ENCODE measurements at places on chromosomes 4 and X.
A peak's percentile ranks its signal among the peaks of the same experiment; 100 is the strongest.

- no peak for DNase-seq
Measured at GRCh38 chr4:107991945-107992630, 2.4 kb downstream of the HADH start.

- peak; percentile 78 for DNase-seq
Measured at GRCh38 chr4:95165926-95166524, 382.7 kb downstream of the UNC5C start.

DNA sequence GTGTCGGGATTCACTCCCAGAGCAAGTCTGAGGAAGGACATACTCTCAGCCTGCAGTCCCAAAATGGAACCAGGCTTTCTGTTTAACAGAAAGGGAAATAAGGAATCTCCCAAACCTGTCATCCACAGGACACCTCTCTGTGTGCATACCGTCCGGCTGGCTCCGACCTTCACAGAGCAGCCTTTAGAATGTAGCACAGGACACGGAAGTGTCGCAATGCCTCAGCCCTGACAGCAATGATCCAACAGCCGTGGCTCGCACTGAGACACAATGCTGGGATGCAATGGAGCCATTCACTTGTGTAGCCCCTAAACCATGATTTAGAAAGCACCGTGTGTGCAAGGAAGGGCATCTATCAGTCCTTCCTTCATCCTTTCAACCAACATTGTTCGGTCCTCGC is 15.5 kb upstream of the HELT start:
- no peak for DNase-seq

DNA sequence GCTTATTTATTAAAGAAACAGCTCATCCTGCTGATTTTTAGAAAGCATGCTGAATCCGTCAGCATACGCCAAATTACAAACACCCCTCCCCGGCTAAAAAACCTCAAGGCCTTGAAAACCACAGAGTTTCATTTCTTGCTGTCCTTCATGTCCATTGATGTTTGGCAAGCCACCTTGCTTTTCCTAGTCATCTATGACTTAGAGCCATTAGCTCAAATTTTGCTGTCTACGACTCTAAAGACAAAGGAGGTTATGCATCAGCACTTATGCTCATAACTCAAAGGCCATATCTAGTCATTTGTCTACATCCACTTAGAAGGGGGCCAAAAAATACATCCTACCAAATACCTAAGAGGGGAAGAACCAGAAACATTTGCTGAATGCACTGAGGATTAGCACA is 925.1 kb downstream of the PCDH7 start:
- no peak for DNase-seq

- no peak for DNase-seq
Measured at GRCh38 chrX:150615356-150615755, 46.9 kb downstream of the MTM1 start.

DNA sequence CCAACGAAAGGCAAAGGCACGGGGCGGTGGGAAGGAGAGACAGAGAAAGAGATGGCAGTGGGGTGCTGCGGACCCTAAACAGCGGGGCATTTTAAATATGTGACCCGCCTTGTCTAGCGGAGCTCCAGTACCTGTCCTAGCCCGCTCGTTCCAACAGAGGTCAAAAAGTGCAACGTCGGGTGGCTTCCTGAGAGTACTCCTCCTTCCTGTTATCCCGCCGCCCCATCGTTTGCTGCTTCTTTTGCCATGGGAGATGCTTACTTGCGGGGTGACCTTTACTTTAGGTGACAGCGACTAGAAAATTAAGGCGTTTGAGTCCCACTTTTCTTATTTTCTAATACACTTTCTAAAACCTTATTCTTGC is 735 bp downstream of the NRK start:
- no peak for DNase-seq

DNA sequence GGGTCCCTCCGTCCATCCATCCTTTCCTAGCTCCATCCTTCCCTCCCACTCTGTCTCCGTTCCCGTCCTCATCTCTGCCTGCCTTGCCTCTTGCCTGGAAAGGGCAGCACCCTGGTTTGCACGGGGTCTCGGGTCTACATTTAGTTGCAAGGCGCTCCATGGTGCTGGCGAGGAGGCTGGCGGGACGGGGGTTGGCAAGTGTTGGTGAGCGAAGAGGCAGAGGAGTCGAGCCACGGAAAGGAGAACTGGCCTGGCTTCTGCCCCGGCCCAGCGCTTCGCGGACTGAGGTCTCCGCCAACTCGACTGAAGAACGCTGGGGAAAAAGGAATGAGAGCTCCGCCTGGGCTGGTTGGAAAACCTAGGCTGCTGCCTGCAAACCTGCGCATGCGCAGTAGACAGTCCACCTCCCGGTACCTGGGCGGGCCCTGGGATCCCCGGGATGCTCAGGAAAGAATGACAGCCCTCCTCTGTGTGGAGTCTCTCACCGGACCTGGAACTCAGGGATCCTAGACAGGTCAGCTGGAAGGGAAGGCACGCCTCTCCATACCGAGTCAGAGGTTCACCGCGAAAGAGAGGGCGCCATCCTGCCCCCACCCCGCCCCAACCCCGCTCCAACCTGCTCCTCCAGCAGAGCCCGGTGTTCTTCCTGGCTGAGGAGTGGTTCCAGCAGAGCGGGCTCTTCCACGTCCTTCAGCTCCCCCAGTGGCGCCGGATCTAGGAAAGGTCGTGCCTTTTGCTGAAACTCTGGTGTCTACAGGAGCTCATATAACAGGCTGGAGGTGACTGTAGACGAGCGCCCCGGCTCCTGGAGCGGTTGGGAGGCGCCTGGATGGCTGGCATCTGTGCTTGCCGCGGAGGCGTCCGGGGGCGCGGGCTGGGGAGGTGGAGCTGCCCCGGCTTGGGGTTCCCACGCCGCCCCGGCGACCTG is 6.0 kb downstream of the FRG2 start:
- no peak for DNase-seq

- DNase-seq: no peak
Measured at GRCh38 chr4:73036123-73036522, 33.4 kb downstream of the COX18 start.

- no peak for DNase-seq
Measured at GRCh38 chrX:77167993-77168392, 279.2 kb upstream of the FGF16 start.

DNA sequence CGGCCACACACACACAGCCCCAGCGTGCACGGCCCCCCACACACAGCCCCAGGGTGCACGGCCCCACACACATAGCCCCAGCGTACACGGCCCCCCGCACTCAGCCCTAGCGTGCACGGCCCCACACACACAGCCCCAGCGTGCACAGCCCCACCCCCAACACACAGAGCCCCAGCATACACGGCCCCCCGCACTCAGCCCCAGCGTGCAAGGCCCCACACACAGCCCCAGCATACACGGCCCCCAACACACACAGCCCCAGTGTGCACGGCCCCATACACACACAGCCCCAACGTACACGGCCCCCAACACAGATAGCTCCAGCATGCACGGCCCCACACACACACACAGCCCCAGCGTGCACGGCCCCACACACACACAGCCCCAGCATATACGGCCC is 17.6 kb downstream of the GAK start:
- DNase-seq: no peak

- DNase-seq: no peak
Measured at GRCh38 chr4:15291122-15291521, 136.7 kb upstream of the C1QTNF7 start.

DNA sequence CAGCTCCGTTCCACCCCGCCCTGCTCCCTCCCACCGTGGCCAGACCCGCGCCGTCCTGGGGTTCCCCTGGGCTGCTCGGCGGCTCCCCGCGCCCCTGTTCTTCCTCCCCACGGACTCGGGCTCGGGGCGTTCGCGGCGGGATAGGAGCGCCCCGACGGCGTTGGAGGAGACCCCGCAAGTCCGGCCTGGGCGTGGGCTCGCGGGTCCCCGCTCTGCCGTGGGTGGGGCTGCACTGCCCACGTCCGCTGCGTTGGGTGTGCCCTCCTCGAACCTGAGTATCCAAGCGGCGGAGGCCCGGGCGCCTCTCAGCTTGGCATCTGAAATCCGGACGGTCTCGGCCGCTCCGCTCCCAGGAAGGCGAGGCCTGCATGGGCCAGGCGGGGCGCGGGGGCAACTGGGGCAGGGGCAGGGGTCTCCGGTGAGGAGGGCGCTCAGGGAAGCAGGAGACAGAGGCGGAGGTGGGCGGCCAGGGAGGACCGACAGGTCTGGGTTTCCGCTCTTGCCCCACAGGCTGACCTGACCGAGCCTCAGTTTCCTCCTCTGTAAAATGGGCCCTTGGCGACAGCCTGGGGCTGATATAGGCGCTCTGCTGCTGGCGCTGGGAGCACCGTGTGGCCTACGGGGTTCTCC is 12.0 kb upstream of the NAT8L start:
- DNase-seq: no peak

DNA sequence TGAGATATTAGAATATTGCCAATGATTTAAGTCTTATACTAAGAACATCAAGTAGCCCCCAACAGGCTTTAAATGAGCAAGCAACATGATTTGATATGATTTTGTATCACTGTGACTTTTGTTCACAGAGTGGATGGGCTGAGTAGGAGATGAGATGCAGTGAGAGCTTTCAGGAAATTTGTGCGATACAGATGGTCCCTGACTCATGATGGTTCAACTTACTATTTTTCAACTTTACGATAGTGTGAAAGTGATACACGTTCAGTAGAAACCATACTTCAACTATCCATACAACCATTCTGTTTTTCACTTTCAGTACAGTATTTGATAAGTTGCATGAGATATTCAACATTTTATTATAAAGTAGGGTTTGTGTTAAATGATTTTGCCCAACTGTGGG is 78.7 kb upstream of the NWD2 start:
- no peak for DNase-seq

DNA sequence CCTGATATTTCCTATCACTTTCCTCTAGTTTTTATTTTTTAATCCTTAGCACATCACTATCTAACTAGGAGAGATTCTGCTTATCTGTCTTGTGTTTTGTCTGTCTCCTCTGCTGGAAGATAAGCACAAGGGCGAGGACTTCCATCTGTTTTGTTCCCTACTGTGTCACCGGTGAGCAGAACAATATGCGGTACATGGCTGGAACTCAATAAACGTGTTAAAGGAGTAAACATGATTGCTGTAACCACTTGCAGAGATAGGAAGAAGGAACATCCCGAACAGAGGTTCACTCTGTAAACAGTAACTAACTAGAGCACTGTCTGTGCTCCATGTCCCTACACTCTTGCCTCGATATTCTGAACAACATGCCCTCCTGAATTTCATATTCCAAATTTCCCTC is 5.2 kb downstream of the HS3ST1 start:
- DNase-seq: no peak

DNA sequence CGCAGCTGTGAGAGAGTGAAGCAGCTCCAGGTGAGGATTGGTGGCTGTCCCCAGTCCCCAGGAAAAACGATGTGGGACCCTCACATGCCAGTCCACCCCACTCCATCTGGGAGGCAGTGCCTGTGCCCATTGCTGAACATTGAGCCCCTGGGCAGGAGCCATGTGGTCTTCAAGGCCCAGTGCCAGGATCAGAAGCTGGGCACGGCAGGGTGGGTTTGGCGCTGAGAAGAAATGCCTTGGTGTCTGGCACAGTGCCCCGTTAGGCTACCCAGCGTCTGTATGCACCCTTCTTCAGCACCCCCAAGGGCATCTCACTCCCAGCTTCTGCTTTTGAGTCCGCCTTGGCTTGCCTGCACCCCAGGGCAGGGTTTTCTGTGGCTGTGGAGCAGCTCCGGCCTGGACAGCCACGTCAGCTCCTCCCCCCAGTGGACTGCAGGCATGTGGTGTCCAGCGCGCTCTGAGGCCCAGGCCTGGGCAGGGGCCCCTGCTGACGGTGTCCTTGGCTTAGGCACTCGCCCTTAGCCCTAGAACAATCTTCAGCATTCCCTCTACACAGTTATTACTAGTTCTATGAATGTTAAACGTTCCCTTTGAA is 28.6 kb downstream of the RGS12 start:
- DNase-seq: no peak

DNA sequence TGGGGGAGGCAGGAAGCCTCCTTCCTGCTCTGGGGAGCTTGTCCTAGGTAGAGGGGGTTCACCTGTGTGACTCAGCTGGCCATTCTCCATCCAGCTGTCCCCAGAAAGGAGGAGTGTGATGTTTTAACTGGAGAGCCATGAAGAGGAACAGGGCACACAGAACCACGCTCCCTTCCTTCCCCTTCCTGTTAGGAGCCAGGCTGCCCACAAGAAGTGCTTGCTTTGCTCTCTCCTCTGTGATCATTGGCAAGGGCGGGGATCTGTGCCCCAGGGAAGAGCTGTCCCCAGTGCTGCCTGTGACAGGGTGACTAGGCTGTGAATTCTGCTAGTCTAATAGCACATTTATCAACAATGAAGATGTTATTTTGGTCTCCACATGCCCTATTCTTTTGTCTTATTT is 169.6 kb upstream of the GATB start:
- DNase-seq: no peak

GRCh38 chr4:152831416-152831815 is 51.7 kb downstream of the ARFIP1 start:
- DNase-seq: no peak

GRCh38 chr4:18840481-18840880 is 818.9 kb upstream of the LCORL start:
- no peak for DNase-seq

GRCh38 chrX:132393485-132393884 is 95.4 kb downstream of the MBNL3 start:
- no peak for DNase-seq

DNA sequence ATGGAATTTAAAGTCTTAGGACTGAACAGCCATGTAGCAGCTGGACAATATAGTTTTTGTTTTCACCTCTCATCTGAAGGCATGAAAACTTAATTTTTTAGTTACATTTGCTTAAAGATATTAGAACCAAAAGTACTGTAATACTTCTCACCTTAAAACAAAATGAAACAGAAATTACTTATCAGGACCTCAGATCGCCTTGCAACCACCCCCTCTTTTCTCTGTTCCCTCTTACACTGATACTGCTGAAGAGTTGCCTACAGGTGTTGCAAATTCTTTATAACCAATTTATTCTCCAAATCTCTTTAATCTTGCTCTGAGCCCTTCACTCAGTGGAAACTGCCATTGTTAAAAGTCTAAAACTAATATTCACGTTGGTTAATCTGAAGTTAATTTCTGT is 145.0 kb downstream of the SPCS3 start:
- no peak for DNase-seq

DNA sequence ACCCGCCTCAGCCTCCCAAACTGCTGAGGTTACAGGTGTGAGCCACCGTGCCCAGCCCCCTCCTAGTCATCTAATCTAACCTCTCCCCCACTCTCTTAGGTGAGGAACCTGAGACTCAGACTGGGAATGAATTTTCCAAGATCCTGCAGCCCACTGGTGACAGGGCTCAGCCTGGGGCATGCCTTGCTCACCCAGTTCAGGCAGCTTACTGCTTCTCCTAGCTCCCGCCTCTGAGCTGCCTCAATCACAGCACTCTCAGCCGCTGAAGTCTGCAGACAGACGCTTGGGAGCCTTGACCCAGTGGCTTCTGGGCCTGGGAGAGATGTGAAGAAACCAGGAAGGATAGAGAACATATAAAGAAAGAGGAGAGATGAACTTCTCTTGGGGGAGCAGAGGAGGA is 24.4 kb downstream of the PJA1 start:
- DNase-seq: no peak

Measured in RKO (cell line).